ENCODE measurements at places on chromosomes 5 and 9.

GRCh38 chr5:177510567-177511053 lies 984 bp upstream of the DOK3 start:
- DNase-seq = no peak
- no peak overlapping the region for H3K4me3 ChIP-seq
- H3K27ac ChIP-seq = no peak overlapping the region
- peaks cover 19% of the 10 kb centered on the region for H3K4me1 ChIP-seq
- H3K36me3 ChIP-seq = peaks cover 39% of the 10 kb centered on the region

- no peak for DNase-seq
- H3K4me1 ChIP-seq = peaks cover 6% of the 10 kb centered on the region
- H3K27ac ChIP-seq = no peak overlapping the region
- H3K36me3 ChIP-seq = peaks cover 34% of the 10 kb centered on the region
- H3K27me3 ChIP-seq = no peaks in the 10 kb centered on the region
Measured at GRCh38 chr5:87388129-87388528, 24.6 kb downstream of the CCNH start.

DNA sequence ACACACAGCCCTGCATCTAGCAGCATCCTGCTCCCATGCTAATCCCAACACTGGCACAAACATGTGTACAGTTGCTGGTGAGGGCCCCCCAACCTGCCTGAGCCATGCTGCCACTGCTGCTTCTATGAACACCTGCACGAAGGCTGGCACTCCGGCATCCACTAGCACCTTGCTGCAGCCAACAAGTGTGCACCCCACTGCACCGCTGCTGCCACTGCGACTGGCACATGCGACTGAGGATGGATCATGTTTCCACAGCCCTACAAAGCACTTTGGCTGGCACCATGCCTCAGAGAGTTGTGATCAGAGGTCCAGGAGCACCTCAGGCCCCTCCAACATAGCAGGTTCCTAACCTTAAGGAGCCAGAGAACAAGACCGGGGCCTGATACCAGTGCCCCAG lies 7.8 kb upstream of the PDCD1LG2 start:
- H3K27ac ChIP-seq = no peak overlapping the region
- no peak overlapping the region for H3K4me3 ChIP-seq
- no peaks in the 10 kb centered on the region for H3K36me3 ChIP-seq
- H3K4me1 ChIP-seq = peaks cover 6% of the 10 kb centered on the region
- no peak for DNase-seq

DNA sequence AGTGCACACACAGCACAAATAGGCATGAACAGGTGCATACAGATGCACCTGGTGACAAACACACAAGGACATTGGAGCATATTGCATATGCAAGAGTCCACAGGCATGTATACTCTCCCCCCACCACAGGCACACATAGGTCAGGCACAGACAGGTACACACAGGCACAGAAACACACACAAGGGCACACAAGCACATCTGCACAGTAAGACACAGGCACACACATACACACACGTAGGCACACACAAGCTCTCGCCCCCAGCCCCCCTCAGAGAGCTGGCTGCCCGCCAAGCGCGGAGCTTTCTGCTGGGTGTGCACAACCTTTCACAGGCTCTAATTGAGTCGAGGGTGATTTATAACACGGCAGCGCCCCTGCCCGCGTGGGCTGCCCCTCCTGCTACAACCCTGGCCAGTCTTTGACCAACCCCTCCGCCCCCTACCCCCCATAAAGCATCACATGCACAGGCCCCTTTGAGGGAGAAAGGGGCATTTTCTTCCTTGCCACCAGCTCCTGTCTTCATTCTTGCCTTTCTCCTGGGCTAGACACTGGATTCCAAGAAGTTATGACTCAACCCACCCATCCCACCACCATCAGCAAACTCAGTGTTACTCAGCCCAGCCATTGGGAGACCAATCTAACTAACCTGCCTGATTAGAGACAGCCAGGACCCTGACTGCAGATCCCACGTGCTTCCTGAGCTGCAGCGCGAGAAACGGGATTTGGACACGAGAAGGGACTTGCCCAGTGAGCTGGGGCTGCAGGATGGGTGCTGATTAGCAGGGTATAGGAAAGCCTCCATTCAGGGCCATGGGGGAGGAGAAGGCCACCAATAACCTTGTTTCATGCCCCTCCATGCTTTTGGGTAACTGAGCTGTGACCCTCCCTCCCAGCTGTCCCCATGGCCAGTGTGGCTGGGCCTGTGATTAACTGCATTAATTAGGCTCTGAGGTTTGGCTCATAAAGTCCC lies 42.8 kb upstream of the PSD2 start:
- H3K27me3 ChIP-seq = peaks cover 42% of the 10 kb centered on the region
- H3K36me3 ChIP-seq = no peaks in the 10 kb centered on the region
- no peak overlapping the region for H3K4me3 ChIP-seq
- H3K4me1 ChIP-seq = peaks cover 14% of the 10 kb centered on the region
- no peak overlapping the region for H3K27ac ChIP-seq
- no peak for DNase-seq

GRCh38 chr9:7946458-7946857 lies 146.9 kb upstream of the DMAC1 start:
- peaks cover 6% of the 10 kb centered on the region for H3K4me1 ChIP-seq
- no peak for DNase-seq

- no peaks in the 10 kb centered on the region for H3K4me1 ChIP-seq
- H3K4me3 ChIP-seq = no peak overlapping the region
- DNase-seq = no peak
- H3K27me3 ChIP-seq = peaks cover under 1% of the 10 kb centered on the region
- H3K27ac ChIP-seq = no peak overlapping the region
Measured at GRCh38 chr5:139908749-139909148, 113.1 kb downstream of the PSD2 start.

- no peaks in the 10 kb centered on the region for H3K27me3 ChIP-seq
- H3K27ac ChIP-seq = no peak overlapping the region
- no peaks in the 10 kb centered on the region for H3K36me3 ChIP-seq
- DNase-seq = no peak
- H3K4me3 ChIP-seq = no peak overlapping the region
- H3K4me1 ChIP-seq = no peaks in the 10 kb centered on the region
Measured at GRCh38 chr9:78938821-78939220, 632.9 kb upstream of the TLE4 start.

GRCh38 chr5:126805063-126805462 lies 28.1 kb downstream of the LMNB1 start:
- DNase-seq = no peak
- peak overlapping the region; percentile 78 for H3K27ac ChIP-seq
- H3K4me3 ChIP-seq = no peak overlapping the region
- peaks cover 44% of the 10 kb centered on the region for H3K4me1 ChIP-seq
- peaks cover 35% of the 10 kb centered on the region for H3K36me3 ChIP-seq

GRCh38 chr9:126894052-126894603 lies 20.5 kb upstream of the RALGPS1 start:
- no peaks in the 10 kb centered on the region for H3K36me3 ChIP-seq
- no peaks in the 10 kb centered on the region for H3K4me1 ChIP-seq
- no peak for DNase-seq
- no peak overlapping the region for H3K4me3 ChIP-seq
- H3K27me3 ChIP-seq = peaks cover 2% of the 10 kb centered on the region

- H3K36me3 ChIP-seq = no peaks in the 10 kb centered on the region
- H3K27me3 ChIP-seq = peaks cover 3% of the 10 kb centered on the region
Measured at GRCh38 chr5:116730706-116731105, 156.1 kb upstream of the SEMA6A start.

DNA sequence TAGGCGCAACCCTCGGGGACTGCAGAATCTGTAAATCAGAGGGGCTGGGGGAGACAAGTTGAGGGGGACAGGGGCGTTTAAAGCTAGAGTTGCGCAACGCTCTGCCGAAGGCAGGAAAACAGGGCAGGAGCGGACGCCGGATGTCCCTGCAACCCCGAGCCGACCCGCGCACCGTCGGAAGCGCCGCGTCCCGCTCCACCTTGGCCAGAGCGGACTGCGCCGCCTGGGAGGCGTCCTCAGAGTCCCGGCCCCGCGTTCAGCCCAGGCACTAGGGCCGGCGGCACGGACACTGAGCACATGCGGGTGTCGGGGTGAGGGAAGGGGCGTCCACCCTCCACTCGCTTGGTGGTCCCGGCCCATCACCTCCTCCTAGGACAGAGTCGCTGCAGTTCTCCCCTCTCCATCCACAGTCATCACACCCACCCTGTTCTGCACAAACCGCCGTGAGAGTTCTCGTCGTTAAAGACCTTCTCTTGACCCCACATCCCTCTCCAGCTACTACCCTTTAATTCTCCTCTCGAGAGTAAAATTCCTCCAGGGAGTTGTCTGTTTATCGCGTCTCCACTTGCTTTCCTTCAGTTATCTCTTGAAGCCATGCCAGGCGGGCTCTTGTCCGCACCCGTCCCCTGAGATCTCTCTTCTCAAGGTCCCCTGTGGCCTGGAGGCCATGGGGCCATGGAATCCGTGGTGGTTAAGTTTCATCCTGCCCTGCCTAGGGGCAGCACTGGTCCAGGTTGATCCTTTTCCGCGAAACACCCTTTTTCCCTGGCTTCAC lies 796 bp upstream of the PDLIM7 start:
- peaks cover 35% of the 10 kb centered on the region for H3K4me1 ChIP-seq
- H3K36me3 ChIP-seq = no peaks in the 10 kb centered on the region
- H3K4me3 ChIP-seq = peak overlapping the region; percentile 84
- peak; percentile 53 for DNase-seq

DNA sequence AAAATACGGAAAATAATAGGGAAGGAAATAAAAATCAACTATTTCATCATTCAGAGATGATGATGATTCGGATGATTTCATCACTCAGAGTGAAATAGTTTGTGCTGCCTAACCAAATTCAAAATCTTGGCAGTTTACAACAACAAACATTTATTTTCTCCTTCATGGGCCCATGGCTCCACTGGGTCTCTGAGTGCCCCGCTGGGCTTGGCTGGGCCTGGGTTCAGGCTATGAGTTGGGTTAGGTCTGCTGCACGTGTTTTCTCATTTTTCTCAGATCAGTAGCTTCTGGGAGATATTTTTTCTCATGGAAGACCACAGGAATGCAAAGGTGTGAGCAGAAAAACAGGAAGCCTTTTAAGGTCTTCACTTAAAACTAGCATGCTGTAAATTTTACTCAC lies 24.0 kb upstream of the F2RL1 start:
- no peaks in the 10 kb centered on the region for H3K27me3 ChIP-seq
- H3K36me3 ChIP-seq = no peaks in the 10 kb centered on the region
- no peak for DNase-seq
- H3K4me1 ChIP-seq = peaks cover 16% of the 10 kb centered on the region
- no peak overlapping the region for H3K4me3 ChIP-seq
- H3K27ac ChIP-seq = no peak overlapping the region

GRCh38 chr9:94298949-94299599 lies 29.4 kb downstream of the NUTM2F start:
- DNase-seq = no peak
- H3K4me3 ChIP-seq = no peak overlapping the region
- H3K27me3 ChIP-seq = no peaks in the 10 kb centered on the region
- no peak overlapping the region for H3K27ac ChIP-seq
- peaks cover 27% of the 10 kb centered on the region for H3K36me3 ChIP-seq
- H3K4me1 ChIP-seq = no peaks in the 10 kb centered on the region

DNA sequence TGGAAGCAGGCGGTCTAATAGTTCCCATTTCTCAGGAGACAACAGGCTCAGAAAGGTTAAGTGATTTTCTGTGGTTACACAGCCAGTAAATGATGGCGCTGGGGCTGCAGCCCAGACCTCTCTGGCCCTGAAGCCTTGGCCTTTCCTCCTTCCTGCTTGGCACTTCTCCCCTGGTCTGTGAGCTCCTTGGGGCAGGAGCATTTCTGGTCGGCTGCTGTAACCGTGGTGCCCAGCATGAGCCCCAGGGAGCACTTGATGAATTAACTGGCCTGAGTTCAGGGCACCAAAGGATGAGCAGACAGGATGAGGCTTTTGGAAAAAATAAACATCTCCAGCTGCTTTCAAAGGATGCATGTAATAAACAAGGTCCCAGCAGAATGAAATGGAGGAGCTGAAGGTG lies 30.2 kb downstream of the CDHR2 start:
- H3K4me3 ChIP-seq = no peak overlapping the region
- H3K27me3 ChIP-seq = no peaks in the 10 kb centered on the region
- H3K27ac ChIP-seq = no peak overlapping the region
- H3K36me3 ChIP-seq = no peaks in the 10 kb centered on the region
- no peak for DNase-seq
- H3K4me1 ChIP-seq = no peaks in the 10 kb centered on the region

DNA sequence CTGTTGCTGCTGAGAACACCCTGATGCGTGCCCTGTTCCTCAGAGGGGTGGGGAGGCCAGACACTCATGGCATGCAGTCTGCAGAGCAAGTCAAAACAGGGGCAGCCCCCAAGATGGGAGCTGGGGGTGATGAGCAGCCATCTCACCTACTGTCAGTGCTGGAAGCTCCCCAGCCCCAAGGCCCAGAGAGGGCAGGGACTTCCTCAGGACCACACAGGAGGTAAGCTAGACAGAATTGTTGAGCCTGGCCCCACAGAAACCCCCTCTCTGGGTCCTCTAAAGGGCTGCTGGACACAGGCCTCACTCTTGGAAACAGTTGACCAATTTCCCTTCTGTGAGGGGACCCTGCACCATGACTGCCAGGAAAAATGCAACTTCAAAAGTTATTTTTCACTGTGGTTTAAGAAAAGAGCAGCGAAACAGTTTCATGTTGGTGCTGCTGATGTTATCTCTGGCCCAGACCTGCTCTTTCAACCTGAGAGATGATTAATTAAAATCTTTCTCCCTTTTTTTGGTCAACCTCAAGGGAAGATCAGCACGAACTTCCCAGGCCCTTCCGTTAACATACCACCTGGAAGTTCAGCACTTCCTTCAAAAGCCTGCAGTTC lies 9.6 kb downstream of the CSF2 start:
- H3K27me3 ChIP-seq = no peaks in the 10 kb centered on the region
- H3K36me3 ChIP-seq = no peaks in the 10 kb centered on the region
- H3K27ac ChIP-seq = no peak overlapping the region
- H3K4me3 ChIP-seq = no peak overlapping the region

DNA sequence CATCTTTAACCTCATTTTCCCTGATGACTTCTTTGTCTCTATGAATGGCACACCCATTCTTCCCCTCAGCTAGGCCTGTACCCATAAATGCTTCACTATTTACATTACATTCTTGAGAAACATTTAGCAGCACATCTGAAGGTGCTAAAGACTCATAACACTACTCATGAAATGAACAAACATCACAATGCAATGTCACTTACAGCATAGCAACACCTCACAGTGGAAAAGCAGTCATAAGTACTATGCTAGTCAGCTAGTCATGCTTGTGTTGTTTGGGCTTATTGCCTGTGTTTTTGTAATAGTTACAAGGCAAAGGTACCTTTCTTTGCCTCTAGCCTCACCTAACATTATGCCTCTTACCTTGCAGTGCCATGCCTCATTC lies 228.9 kb downstream of the KIAA0825 start:
- H3K4me1 ChIP-seq = peaks cover 3% of the 10 kb centered on the region
- DNase-seq = no peak
- no peak overlapping the region for H3K27ac ChIP-seq
- H3K27me3 ChIP-seq = no peaks in the 10 kb centered on the region
- no peaks in the 10 kb centered on the region for H3K36me3 ChIP-seq

- no peaks in the 10 kb centered on the region for H3K27me3 ChIP-seq
- peaks cover 4% of the 10 kb centered on the region for H3K36me3 ChIP-seq
- H3K27ac ChIP-seq = no peak overlapping the region
- no peaks in the 10 kb centered on the region for H3K4me1 ChIP-seq
- no peak overlapping the region for H3K4me3 ChIP-seq
Measured at GRCh38 chr5:172971482-172971881, 12.1 kb upstream of the ATP6V0E1 start.

- H3K36me3 ChIP-seq = no peaks in the 10 kb centered on the region
- H3K27ac ChIP-seq = no peak overlapping the region
- H3K27me3 ChIP-seq = no peaks in the 10 kb centered on the region
- no peak overlapping the region for H3K4me3 ChIP-seq
- DNase-seq = no peak
- H3K4me1 ChIP-seq = no peaks in the 10 kb centered on the region
Measured at GRCh38 chr5:114325541-114325940, 36.3 kb upstream of the KCNN2 start.

Measured in activated naive CD4-positive, alpha-beta T cell treated with anti-CD3 and anti-CD28 coated beads for 36 hours (primary cell).